ENCODE measurements at places on chromosomes 2 and 18. TPM values are rescaled to one million over a fixed set of nuclear protein-coding genes. Genes with fewer than 3 reads are reported as not detected.
A peak's percentile ranks its signal among the peaks of the same experiment; 100 is the strongest.

DNA sequence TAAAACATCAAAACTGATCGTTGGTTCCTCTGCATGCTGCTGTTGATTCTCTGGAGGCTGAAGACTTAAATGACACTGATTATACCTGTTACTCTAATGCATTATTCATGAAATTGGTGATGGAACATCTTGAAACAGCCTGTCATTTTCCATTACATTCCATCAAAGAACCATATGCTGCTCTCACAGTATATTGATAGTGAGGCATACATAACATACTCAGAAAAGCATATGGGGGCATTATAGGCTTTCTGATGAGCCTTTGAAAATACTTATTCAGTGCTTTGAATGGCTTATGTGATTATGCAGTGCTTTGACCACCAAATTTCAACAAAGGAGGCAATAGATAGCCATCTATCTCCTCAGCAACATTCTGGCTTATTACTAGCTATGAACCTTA lies 392.1 kb downstream of the CDH19 start:
- H3K4me1 ChIP-seq, result no peaks in the 10 kb centered on the region
- H3K36me3 ChIP-seq, result no peaks in the 10 kb centered on the region
- H3K4me3 ChIP-seq, result no peak overlapping the region
- DNase-seq, result no peak

DNA sequence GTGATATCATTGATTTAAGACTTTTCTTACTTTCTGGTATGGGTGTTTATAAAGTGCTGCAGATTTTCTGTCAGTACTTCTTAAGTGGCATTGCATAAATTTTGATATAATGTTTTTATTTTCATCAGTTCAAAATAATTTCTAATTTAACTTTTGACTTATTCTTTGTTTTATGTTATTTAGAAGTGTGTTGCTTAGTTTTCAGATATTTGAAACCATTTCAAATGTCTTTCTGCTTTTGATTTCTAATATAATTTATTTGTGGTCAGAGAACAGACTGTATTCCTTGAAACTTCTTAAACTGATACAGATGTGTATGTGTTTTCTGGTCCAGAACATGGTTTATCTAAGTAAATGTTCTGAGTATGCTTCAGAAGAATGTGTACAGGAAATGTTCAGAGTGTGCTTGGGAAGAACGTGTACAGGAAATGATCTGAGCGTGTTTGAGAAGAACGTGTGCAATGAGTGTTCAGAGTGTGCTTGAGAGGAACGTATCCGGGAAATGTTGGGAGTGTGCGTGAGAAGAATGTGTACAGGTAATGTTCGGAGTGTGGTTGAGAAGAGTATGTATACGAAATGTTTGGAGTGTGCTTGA lies 265.7 kb upstream of the HS6ST1 start:
- no peaks in the 10 kb centered on the region for H3K36me3 ChIP-seq
- H3K4me1 ChIP-seq, result peaks cover 21% of the 10 kb centered on the region
- no peaks in the 10 kb centered on the region for H3K27me3 ChIP-seq
- DNase-seq, result peak; percentile 84
- H3K4me3 ChIP-seq, result no peak overlapping the region
- H3K27ac ChIP-seq, result peak overlapping the region; percentile 70

Gene LYG2
- polyA plus RNA-seq, result not detected

Gene HRH4
- not detected for polyA plus RNA-seq

Gene SYT4
- not detected for polyA plus RNA-seq
